Stimulated activated CD4-positive, alpha-beta T cell treated with anti-CD3 and anti-CD28 coated beads, Interleukin-15, amount 100 ng/mL, for 1 hour (primary cell): ENCODE measurements at places on chromosomes 4 and X.

DNA sequence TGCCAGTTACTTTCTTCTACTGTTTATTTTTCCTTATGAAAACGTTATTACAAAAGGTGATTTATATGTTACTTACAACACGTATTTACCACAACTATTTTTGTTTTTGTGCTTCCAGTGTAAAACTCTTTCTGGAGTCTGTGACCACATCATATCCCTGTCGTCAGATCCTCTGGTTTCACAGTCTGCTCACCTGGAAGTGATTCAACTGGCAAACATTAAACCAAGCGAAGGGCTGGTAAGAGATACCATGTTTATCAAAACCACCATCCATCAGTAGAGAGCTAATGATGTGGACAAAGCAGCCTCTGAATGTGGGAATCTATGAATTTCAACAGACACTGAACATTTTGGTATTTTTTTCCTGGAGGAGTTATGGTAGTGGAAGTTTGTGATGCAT, 116.1 kb downstream of the CNKSR2 start:
- DNase-seq: no peak

DNA sequence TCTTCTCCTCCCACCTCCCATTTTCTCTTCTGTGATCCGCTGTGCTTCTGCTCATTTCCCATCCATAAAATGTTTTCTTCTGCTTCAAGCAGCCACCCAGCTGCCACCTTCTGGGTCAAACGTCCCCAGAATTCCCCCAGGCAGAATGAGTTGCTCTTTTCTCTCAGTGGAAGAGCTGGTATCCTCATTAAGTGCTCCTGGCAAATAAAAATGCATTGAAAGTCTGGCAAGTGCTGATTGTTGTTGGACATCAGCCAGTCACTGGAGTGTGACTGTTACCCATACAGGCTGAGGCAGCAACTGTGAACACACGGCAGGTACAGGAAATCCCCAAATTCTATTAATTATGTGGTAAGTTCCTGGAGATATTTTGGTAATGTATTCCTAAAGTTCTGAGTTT, 52.6 kb downstream of the LIMCH1 start:
- no peak for DNase-seq

GRCh38 chr4:773214-773613, 52.7 kb downstream of the CPLX1 start:
- DNase-seq: no peak

DNA sequence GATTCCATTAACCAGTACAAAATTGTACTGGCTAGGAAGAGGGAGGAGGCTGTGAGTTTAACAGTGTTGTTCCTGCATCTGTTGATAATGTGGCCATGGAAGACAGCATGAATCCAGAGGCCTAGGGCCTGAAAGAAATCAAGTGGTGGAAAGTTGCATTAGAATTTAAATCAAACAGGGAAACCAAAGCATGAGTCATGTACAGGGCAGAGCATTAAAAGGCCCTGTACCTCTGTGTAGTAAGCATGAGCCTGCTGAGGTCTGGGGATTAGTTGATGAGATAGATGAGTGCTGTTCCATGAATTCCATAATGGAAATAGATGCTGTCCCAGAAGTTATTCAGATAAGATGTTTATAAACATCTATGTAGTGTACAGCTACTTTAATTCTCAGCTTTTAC, 58.3 kb downstream of the MID1IP1 start:
- DNase-seq: no peak

DNA sequence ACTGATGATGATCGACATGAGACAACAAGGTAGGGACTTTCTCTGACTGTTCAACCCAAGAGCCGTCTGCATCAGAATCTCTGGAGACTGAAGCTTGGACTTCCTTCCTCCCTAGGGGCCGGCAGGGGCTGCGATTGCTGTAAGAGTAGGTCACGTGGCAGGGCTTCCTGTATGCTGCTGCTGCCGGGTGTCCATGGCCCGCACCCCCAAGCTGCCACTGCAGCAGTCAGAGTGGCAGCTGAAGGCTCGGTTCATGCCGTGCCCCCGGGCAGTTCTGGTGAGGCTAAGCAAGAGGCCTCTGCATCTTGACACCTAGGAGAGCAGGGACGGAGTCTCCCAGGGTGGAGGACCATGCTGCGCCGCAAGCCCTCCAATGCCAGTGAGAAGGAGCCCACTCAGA, at the start of gene SASH3:
Gene SASH3, plus strand, starts transcription at position 203 of the 400 bp plus-strand sequence. Its CDS starts 149 bp downstream, at position 352.
- peak; percentile 39 for DNase-seq

GRCh38 chr4:154005171-154005520, 216.3 kb upstream of the SFRP2 start:
- DNase-seq: no peak

GRCh38 chrX:133723930-133724329, 261.5 kb downstream of the GPC3 start:
- DNase-seq: no peak

DNA sequence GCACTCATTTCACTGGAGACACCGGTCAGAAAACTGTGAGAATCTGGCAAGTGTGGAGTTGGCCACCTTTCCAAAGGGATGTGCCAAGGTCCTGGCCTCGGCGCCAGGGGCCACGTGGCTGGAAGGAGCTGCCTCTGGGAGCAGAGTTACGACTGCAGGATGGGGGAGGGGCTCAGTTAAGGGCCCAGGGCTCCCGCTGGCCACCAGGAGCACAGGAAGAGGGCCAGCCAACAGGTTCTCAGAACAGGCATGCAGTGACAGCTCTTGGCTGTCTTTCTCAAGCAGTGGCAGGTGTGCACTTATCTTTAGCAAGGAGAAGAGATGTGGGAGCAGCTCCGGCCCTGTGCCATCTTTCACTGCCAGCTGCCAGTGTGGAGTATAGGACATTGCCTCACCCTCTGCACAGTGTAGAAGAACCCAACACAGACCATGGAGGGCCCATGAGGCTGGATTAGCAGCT, 115.9 kb upstream of the RBPJ start:
- no peak for DNase-seq

DNA sequence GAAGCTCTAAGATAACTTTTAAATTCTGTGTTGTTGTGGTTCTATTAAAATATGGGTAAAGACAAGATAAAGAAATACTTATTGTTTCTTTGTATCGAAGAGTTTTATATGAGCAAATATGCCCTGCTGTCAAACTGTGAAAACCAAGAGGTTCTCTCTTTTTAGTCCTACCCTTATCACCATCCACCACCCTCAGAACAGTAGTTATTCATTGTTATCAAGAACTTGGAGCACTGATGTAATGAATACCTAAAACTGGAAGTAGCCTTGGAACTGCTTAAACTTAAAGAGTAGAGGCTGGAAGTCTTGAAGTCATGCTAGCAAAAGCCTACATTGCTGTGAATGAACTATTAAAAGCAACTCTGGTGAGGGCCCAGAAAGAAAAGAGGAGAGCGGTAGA, 9.2 kb downstream of the PIR start:
- DNase-seq: no peak

- no peak for DNase-seq
These were observed 3.4 kb downstream of the AKAP14 start for GRCh38 chrX:119899125-119899524.

DNA sequence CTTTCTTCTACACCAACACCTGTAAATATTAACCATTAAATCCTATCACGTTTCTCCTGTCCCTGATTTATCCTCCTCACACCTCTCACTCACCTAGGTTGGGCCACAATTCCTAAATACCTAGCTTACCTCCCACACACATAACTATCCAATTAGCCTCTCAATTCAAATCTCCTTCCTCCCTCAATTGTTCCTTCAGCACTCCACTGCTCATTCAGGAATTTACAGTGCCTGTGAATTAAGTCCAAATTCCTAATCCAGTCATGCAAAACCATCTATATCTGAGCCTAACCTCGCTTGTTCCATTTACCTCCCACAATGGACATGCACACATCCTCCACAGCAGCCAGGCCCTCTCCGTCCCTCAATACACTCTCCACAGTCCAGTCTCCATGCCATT, 17.5 kb downstream of the ANXA5 start:
- DNase-seq: no peak

GRCh38 chr4:138405934-138406567, 163.9 kb upstream of the SLC7A11 start:
- no peak for DNase-seq

GRCh38 chr4:114026447-114026846, 47.0 kb upstream of the ARSJ start:
- no peak for DNase-seq

GRCh38 chr4:8215001-8215427, 15.9 kb downstream of the SH3TC1 start:
- no peak for DNase-seq

DNA sequence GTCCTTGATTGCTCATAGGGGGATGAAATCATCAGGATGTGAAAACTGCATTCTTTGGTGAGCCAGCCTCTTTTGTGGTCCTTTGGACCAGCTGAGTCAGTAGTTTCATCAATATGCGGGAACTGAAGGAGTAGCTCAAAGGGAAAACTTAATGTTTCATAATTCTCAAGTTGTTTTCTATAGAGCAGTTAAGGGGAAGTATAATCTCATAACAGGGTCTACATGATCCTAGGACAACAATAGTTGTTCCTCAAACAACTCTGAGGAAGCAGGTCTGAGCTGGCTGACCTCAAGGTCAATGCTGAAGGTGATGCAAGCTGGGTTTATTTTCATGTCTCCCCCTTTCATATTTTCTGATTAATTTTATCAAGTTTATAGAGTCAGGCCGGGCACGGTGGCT, 36.1 kb upstream of the IRF2 start:
- no peak for DNase-seq

DNA sequence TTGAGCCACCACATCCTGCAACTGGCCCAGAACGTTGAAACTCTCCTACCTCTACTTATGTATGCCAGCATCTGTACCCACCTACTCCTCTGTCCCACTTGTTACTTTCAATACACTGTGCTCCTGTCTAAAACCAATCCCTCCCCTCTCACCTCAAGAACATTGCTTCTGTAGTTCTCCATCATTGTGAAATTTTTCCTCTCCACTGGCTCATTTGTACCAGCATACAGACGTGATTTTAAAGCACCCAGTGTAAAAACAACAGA, 25.5 kb upstream of the USO1 start:
- no peak for DNase-seq

- no peak for DNase-seq
These were observed 73.6 kb downstream of the C4orf46 start for GRCh38 chr4:158597879-158598596.

GRCh38 chr4:19583827-19584569, 667.7 kb upstream of the SLIT2 start:
- no peak for DNase-seq

DNA sequence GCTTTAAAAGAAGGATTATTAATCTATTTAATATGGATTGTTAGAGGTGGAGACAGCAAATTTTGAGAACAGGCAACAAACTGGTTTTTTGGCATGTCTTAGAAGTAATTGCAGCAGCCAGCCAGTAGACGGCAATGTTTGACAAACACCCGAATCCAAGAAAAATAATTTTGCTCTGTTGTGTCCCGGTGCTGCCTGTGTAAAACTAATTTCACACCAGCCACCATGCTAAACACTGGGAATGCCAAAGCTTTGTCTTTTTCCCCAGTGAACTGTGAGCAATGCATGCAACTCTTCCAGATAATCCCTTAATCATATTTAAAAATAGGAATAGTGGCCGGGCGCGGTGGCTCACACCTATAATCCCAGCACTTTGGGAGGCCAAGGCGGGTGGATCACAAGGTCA, 25.9 kb downstream of the SMIM31 start:
- no peak for DNase-seq

DNA sequence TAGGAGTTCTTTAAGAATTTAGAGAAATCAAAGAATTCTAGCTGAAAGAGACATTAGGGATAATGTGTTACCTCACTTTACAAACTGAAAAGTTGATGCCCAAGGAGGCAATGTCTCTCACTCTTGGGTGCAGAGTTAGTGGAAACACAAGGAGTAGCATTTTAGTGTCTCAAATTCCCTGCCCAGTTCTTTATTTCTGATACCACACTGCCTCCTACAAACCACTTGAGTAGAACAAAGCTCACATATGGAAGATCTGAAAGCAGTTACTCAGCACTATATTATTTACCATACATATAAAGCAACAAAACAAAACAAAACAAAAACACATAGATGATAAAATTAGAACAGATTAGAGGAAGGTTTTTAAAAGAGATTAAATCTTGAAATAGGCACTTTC, 124.2 kb downstream of the REELD1 start:
- DNase-seq: no peak

- no peak for DNase-seq
These were observed 7.6 kb downstream of the RELL1 start for GRCh38 chr4:37678624-37679023.

GRCh38 chr4:184228056-184228705, 10.5 kb upstream of the ENPP6 start:
- no peak for DNase-seq

DNA sequence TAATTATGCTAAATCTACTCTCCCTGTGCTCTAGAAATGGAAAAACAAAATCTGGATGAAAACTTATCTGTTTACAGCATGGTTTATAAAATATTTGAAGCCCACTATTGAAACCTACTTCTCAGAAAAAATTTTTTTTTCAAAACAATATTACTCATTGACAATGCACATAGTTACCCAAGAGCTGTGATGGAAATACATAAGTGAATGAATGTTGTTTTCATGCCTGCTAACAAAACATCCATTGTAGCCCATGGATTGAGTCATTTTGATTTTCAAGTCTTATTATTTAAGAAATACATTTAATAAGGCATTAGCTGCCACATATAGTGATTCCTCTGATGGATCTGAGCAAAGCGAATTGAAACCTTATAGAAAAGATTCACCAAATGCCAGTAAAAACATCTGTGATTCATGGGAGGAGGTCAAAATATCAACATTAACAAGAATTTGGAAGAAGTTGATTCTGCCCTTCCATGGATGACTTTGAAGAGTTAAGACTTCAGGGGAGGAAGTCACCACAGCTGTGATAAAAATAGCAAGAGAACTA, 144.7 kb upstream of the HHIP start:
- DNase-seq: no peak

DNA sequence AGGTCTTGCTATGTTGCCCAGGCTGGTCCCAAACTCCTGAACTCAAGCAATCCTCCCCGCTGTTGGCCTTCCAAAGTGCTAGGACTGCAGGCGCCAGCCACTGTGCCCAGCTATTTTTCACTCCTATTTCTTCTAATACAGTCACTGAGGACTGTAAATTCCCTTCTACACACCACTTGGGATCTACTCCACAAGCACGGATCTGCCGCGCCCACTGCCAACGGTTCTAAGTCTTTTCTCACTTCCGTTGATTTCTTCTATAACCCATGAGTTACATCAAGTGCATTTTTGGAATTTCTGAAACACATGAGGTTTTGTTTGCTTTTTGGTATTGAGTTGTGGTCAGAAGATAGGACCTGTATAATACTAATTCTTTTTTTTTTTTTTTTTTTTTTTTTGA, 48.6 kb downstream of the FAM53A start:
- no peak for DNase-seq

- DNase-seq: no peak
These were observed 111.8 kb downstream of the EFNB1 start for GRCh38 chrX:68940601-68941000.

GRCh38 chrX:55546956-55547355, 57.3 kb upstream of the USP51 start:
- no peak for DNase-seq

DNA sequence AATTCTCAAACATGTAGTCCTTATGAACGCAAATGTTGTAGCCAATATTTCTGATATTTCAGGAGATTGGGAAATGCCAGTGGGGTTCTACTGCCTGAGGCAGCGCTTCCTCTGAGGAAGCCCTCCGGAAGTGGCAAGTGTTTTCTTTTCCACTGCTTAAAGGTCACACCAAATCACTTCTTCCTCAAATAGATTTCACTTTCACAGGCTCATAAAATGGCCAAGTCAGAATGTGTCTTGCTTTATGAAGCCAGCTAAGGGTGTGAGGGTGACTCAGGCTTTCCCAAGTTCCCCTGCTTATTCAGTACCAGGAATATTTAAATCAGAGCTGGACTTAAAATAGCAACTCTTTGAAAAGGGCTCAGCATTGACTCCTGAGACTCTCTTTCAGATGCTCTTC, 514.2 kb upstream of the DIPK2B start:
- no peak for DNase-seq
